Fibroblast of skin of right quadriceps (primary cell): ENCODE measurements at places on chromosomes 7 and 10.

DNA sequence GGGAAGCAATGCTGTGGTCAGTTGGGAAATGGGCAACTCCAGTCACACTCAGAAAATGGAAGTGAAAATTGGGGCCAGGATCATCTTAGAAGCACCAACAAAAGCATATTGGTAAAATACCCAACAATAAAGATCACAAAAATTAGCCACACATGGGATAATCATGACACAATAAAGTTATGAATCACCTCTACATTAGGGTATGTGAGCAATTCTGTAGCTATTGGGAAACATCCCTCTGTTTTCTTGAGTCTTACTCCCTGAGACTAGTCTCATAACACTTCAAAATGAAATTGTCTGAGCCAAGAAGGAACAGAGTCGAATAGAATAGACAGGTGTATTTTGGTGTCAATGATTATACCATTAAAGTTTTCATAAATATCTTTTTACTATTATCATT lies 178.3 kb downstream of the DYNC1I1 start:
- peak; percentile 9 for DNase-seq

DNA sequence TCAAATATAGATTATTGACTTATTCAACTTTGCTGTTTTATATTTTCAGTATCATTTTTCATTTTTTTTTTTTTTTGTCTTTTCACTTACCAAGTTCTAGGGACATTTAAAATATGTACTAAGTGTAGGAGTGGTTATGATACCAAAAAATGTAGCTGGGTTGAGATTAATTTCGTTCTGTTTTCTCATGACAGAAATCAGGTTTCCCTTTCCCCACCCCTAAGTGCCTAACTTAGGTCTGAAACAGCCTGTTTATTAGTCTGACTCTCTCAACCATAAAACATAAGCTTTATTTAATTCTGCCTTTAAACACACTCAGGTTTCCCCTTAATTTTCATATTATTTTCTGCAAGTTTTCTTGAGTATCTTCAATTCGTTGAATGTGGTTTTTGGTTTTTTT lies 22.1 kb downstream of the TMEM106B start:
- no peak for DNase-seq

DNA sequence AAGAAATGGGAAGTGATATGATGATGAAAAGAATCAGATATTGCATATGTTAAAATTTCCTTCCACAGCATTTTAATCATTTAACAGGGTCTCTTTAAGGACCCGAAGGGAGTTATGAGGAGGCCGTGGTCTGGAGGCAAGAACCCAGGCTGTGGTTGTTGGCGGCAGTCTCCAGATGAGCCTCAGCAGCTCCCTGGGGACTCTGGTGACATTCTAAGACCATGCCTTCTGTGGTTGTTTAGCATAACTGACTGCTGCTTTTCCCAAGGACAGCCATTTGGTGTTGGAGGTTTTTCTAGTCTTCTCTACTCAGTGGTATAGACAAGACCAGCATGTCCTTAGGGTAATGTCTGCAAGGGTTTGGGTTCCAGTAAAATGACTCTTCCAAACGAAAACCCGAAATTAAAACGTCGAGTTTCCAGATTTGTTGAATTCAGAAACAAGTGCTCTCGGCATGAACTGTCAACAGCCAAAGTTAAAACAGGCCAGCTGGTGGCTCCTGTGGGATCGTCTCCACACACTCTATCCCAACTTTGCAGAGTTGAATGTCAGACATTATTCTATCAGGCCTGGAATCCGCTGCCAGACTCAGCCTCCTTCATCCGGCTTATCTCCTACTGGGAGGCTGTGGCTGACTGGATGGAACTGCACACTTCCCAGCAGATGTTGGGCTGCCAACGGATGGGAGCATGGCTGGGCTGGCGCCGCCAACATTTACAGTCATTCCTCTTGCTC lies 183.1 kb downstream of the TAX1BP1 start:
- peak; percentile 44 for DNase-seq

GRCh38 chr10:116836083-116836482 lies 13.2 kb upstream of the ENO4 start:
- DNase-seq, result no peak

DNA sequence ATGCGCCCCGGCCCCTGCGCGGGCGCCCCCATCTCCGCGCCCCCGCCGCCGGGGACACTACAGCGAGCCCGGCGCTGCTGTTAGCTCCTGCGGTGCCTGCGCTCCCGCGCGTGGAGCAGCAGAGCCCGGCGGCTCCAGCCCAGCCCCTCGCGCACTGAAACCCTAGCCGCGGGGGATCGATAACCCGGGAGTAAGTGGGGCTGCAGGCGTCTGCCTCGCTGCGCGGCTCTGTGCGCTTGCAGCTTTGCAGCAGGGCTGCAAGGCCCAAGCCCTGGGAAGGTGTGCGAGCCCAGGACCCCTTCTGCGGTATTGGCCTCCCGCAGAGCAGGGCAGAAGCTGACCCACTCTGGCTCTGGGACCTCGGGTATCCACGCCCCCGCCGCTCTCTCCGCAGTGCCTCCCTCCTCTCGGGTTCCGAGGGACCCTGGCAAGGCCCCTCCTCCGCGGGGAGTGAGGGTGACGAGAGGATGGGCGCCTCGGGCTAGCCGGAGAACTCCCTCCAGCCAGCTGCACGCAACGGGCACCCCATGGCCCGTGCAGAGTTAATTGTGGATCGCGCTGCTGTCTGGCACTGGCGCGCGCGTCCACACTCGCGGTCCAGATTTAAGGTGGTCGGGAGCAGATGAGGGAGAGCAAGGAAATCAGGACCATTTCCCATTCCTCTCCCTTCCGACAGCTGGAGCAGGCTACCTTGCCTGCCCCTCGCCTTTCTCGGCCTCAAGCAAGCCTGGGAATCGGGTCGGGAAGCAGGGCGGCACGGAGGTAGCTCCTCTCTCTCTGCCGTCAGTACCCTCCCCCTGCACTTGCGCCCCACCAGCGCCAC lies 2.1 kb downstream of the SHH start:
- DNase-seq, result no peak
